ENCODE measurements at places on chromosomes 1 and 21.
A peak's percentile ranks its signal among the peaks of the same experiment; 100 is the strongest.

DNA sequence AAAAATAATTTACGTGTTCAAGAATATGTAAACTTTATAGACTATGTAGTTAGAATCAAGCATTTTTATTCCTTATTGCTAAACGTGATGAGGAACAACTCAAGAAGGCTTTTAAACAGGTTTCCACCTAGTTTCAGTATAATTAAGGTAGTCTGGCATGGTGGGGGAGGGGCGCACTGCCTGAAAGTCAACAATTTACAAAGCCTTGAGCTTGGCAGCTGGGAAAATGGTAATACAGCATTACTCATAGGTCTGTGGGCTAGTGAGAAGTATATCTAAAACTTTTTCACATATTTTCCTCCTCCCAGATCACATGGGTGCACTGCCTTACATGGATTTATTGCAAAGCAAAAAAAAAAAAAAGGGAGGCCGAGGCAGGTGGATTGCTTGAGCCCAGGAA lies 75.2 kb downstream of the EVI5 start:
- DNase-seq = peak; percentile 8

DNA sequence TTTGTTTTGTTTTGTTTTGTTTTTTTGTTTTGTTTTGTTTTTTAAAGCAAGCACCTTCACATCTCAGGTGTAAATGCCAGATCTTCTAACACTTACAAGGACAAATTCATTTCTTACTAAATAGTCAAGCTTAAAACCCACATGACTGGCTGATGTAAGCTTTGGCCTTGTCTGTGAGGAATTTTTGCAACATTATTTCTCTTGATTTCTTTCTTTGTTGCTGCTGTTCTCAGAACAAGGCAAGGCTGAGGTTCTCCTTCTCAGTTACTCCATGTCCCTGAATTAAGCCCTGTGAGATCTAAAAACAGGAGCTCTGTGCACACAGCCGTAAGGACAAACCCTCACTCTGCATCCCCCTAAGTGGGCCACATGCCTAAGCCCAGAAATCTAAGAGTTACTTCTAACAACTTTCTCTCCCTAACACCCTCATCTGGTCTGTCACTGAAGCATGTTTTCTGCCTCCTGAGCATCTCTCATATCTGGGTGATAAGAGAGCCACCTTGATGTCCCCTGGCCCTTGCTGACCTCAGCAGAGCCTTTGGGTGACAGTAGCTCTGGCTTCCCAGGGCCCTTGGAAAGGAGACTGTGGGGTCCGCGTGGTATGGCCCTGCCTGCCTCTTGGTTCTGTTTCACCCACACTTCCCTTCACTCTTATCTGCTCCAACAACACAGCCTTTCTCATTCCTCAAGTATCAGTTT lies 81.2 kb upstream of the HOOK1 start:
- no peak for DNase-seq

GRCh38 chr1:14850563-14850962 lies 252.1 kb downstream of the KAZN start:
- DNase-seq = no peak

GRCh38 chr21:42040411-42041180 lies 30.4 kb upstream of the ZBTB21 start:
- DNase-seq = peak; percentile 99

Data from AG09309 (cell line).